ENCODE measurements at places on chromosomes 6 and 20. TPM values are rescaled to one million over a fixed set of nuclear protein-coding genes. Genes with fewer than 3 reads are reported as not detected.

- DNase-seq = peak; percentile 66
- no peaks in the 10 kb centered on the region for H3K27me3 ChIP-seq
- no peak overlapping the region for H3K4me3 ChIP-seq
- H3K27ac ChIP-seq = no peak overlapping the region
- H3K4me1 ChIP-seq = no peaks in the 10 kb centered on the region
Observed at GRCh38 chr6:46090115-46091079, 39.4 kb upstream of the ENPP4 start.

DNA sequence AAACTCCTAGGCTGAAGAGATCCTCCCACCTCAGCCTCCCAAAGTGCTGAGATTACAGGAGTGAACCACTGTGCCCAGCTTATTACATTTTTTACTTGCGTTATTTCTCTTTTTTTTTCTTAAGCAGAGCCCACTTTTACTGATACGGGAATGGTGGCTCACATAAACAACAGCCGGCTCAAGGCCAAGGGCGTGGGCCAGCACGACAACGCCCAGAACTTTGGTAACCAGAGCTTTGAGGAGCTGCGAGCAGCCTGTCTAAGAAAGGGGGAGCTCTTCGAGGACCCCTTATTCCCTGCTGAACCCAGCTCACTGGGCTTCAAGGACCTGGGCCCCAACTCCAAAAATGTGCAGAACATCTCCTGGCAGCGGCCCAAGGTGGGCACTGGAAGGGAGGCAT is 10.5 kb downstream of the CAPN11 start:
- H3K27ac ChIP-seq = no peak overlapping the region
- H3K4me1 ChIP-seq = peaks cover 3% of the 10 kb centered on the region
- peak; percentile 72 for DNase-seq

DNA sequence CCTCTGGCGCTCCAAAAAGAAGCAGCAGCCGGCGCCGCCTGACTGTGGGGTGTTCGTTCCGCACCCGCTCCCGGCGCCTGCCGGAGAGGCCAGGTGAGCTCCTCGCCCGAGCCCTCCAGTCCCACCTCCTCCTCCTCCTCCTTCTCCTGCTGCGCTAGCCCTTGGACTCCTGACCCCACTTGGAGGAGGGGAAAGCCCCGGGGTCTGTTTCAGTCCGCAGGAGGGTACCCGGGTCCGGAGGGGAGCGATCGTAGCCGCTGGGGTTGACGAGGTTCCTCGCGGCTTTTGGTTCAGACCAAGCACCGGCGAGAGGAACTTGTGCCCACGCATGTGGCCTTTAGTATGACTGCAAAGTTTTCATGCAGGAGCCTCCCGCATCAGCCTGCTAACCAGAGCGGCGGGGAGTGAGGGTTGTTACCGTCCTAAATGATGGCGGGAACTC is 493 bp downstream of the CRYBG1 start:
- no peaks in the 10 kb centered on the region for H3K36me3 ChIP-seq
- DNase-seq = peak; percentile 37
- peak overlapping the region; percentile 50 for H3K27ac ChIP-seq
- peak overlapping the region; percentile 62 for H3K4me3 ChIP-seq

DNA sequence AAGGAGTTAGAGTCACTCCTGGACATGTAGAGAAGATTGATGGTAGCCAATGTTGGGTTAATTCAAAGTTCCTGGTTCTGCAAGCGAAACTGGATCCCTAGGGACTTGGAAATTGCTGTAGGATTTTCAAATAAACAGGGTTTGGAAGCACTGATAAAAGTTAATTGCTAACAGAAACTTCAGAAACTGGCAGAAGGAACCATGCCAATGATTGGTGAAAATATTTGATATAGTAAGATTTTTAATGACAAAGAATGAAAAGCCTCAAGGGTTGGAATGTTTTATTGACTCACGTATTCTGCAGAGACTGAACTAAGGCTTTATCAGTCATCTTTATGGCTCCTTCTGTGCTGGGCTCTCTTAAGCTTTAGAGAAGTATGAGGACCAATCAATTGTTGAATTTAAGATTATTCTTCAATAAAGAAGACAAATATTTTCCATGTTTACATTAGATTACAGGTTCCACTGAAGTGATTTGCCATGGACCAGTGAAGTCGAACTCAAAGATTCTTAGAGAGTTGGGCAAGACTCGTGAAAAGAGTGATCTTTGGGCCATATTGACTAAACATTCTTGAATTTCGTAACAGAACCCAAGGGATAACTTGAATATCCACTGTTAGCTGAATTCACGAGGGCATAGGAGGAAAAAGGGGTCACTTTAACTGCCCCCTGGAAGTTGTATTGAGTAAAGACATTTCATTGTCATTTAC is 371.4 kb downstream of the HDGFL1 start:
- H3K27ac ChIP-seq = no peak overlapping the region
- no peak overlapping the region for H3K4me3 ChIP-seq
- no peaks in the 10 kb centered on the region for H3K27me3 ChIP-seq

MUCL3 gene
- total RNA-seq = not detected

BCAS1 gene
- 127 TPM for total RNA-seq

- no peaks in the 10 kb centered on the region for H3K36me3 ChIP-seq
- no peak for DNase-seq
Observed at GRCh38 chr6:45494416-45495135, 116.8 kb upstream of the SUPT3H start.

EPHA7 gene
- total RNA-seq = 31.0 TPM

DNA sequence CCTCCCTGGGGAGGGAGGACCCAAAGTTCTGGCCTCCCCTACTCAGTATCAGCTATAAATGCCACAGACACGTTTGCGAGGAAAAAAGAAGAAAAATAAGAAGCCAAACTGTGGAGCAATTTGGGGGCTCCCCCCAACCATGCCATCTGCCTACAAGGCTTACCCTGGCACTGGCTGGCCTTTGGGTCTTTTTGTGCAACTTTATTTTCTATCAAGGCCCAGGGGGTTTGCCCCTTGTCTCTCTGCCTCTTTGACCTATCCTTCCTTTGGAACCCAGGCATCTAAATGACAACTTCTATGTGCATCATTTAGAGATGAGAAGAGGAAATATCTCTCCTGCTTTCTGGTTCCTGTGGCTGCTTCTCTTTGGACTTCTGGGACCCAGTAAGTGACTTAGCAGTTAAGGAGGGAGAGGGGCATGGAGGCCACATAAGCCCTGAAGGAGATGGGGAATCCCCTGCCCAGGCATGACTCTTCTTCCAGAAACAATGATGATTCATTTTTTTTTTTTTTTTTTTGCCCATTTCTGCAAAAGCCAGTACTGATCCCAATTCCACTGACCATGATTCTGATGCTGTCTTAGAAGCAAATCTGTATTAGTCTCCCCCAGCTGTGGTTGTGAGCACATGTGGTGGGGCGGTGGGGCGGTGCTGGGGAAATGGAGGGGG is at the start of gene MUC22:
Gene MUC22 (plus strand): TSS at position 82 of the 668 bp plus-strand sequence. CDS start 233 bp downstream, at position 315.
- no peak within 1 kb of the TSS for H3K4me3 ChIP-seq
- no peak within 1 kb of the TSS for H3K27ac ChIP-seq
- no peaks in the 10 kb centered on the region for H3K4me1 ChIP-seq

DNA sequence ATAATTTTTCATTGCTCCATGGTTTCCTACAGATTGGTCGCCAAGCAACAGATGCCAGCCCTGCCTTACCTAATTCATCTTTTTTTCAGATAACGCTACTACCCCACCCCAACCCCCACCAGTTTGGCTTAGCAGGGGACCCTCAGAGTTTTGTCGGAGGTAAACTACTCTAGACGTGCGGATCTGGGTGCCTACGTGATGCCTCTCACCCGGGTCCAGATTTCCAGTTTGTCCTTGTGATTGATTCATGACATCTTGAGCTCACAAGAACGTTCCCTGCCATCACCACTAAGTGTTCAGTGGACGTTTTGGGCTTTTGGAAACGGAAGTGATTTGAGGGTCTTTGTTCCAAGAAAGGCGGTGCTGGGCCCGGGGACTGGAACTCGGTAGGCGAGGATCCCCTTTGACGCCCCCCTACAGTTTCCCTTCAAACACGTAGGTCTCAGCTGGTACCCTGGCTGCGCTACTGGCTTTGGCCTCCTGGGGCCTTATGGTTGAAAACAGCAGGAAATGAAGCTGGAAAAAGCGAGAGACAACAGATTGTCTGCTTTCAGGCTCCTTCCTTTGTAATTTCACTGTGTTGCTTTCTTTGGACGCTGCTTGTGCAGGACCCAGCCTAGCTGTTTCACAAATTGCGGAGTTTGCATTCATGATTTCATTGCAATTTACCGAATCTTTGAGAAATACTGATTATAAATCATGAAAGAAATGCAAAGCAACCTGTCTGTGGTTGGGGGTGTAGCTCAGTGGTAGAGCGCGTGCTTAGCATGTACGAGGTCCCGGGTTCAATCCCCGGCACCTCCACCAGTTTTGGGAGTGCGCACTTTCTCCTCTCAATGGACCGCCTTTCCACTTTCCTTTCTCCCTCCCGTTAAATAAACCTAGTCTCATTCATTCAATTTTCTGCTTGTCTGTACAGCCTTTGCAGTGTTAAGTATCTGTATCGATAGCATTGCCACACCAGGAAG is 81.0 kb downstream of the GPX5 start:
- no peaks in the 10 kb centered on the region for H3K36me3 ChIP-seq
- no peaks in the 10 kb centered on the region for H3K4me1 ChIP-seq
- peaks cover 67% of the 10 kb centered on the region for H3K27me3 ChIP-seq
- no peak overlapping the region for H3K27ac ChIP-seq

HIVEP2 gene
- 22.5 TPM for total RNA-seq

- H3K4me1 ChIP-seq = no peaks in the 10 kb centered on the region
- no peak overlapping the region for H3K27ac ChIP-seq
- no peak overlapping the region for H3K4me3 ChIP-seq
- H3K27me3 ChIP-seq = no peaks in the 10 kb centered on the region
- DNase-seq = no peak
Observed at GRCh38 chr6:159913375-159913774, 22.6 kb downstream of the MAS1 start.

GABRR1 gene
- not detected for total RNA-seq

ZNF391 gene
- total RNA-seq = 2.4 TPM

GRCh38 chr6:43277643-43278523 is 20.2 kb upstream of the SLC22A7 start:
- peaks cover 54% of the 10 kb centered on the region for H3K4me1 ChIP-seq
- peak; percentile 89 for DNase-seq
- H3K27me3 ChIP-seq = peaks cover 21% of the 10 kb centered on the region
- H3K27ac ChIP-seq = peak overlapping the region; percentile 85
- no peaks in the 10 kb centered on the region for H3K36me3 ChIP-seq

DNA sequence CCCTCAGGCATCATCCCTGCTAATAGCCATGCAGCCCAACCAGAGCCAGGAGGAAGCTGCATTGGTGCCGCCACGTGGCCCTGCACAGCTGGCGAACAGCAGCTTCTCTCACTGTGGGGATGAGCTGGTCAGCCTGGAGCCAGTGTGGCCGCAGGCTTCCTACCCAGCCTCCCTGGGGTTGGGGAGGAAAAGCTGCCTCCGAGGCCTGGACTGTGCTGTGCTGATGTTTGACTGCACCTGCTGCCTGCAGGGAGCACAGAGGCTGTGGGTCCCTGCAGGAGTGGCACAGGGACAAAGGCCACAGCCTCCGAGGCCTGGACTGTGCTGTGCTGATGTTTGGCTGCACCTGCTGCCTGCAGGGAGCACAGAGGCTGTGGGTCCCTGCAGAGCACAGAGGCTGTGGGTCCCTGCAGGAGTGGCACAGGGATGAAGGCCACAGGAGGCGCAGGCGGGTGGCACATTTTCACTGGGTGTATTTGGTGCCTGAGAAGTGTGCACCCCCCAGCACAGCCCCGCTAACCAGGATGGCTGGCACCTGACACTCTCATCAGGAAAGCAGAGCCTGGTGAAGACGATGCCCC is 83.9 kb downstream of the DLL1 start:
- H3K27me3 ChIP-seq = no peaks in the 10 kb centered on the region
- no peaks in the 10 kb centered on the region for H3K36me3 ChIP-seq
- H3K4me3 ChIP-seq = no peak overlapping the region
- H3K4me1 ChIP-seq = no peaks in the 10 kb centered on the region

GRCh38 chr6:110147870-110148269 is 31.6 kb downstream of the WASF1 start:
- no peaks in the 10 kb centered on the region for H3K4me1 ChIP-seq
- H3K27me3 ChIP-seq = no peaks in the 10 kb centered on the region
- no peak overlapping the region for H3K4me3 ChIP-seq
- no peaks in the 10 kb centered on the region for H3K36me3 ChIP-seq
- no peak for DNase-seq
- no peak overlapping the region for H3K27ac ChIP-seq

DNA sequence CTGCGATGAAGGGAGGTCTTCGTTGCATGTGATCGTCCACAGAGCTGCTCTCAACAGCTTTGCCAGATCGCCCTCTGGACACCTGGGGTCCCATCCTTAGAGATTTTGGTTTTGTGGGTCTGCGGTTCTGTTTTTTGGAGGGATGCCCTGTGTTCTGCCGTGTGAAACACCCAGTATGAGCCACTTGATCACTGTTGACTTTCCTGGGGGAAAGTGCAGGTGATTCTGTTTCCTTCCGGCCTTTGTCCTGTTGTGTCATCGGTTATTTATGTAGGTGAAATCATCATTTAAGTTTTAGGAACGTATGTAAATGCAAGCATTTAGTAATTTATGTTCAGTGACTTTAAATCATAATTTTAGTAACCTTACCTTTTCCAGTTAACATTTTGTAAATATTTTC is 56.4 kb upstream of the SLC22A1 start:
- no peak overlapping the region for H3K27ac ChIP-seq
- H3K27me3 ChIP-seq = no peaks in the 10 kb centered on the region
- no peak overlapping the region for H3K4me3 ChIP-seq
- H3K36me3 ChIP-seq = peaks cover 45% of the 10 kb centered on the region
- no peak for DNase-seq

TGM6 gene
- total RNA-seq = 0.14 TPM

DNA sequence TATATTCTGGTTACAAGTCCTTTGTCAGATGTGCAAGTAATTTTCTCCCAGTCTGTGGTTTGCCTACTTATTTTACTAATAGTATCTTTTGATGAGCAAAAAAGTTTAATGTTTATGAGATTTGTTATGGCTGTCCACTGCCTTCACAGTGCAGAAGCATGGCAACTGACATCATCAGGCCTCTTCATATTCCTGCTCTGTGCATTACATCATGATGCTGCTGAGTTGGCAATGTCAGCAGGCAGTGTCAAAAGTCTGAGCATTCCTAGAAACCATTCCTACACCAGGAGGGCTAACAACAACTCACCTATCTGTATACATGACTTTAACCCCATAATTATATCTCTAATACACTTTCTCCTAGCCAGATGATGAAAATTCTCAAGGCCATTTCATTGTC is 10.8 kb upstream of the OR2B2 start:
- H3K36me3 ChIP-seq = no peaks in the 10 kb centered on the region
- peaks cover 21% of the 10 kb centered on the region for H3K27me3 ChIP-seq
- no peak for DNase-seq

DNA sequence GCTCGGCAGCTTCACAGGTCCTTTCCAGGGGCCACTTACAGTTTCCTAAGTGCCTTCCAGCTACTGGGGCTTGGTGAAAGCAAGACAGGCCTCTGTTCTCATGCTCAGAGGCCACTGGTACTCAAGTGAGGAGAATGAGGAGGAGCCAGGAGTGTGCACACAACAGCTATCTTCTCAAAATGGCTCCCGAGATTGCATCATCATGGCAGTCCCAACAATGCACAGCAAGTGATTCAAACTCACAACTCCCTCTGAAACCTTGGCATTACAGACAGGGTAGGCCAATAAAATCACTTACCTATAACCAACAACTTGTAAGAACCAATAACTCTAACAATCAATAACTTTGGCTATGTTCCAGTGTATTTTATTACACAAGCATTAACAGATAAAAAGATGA is 77.4 kb downstream of the RALGAPA2 start:
- H3K4me3 ChIP-seq = no peak overlapping the region
- no peaks in the 10 kb centered on the region for H3K4me1 ChIP-seq
- DNase-seq = no peak
- H3K27ac ChIP-seq = no peak overlapping the region
- peaks cover 39% of the 10 kb centered on the region for H3K36me3 ChIP-seq

GRCh38 chr6:136511397-136511796 is 38.8 kb downstream of the MAP7 start:
- no peak overlapping the region for H3K4me3 ChIP-seq
- no peaks in the 10 kb centered on the region for H3K36me3 ChIP-seq
- no peak overlapping the region for H3K27ac ChIP-seq
- DNase-seq = no peak

Measured in transverse colon (tissue), 4 donors.